Activated CD8-positive, alpha-beta memory T cell treated with anti-CD3 and anti-CD28 coated beads, Interleukin-2, amount 10 ng/mL, durations not matched to agents 7 days and 5 days (primary cell): ENCODE measurements at places on chromosomes 6 and 20. TPM values are rescaled to one million over a fixed set of nuclear protein-coding genes. Genes with fewer than 3 reads are reported as not detected.

- H3K27ac ChIP-seq: no peak overlapping the region
- H3K4me1 ChIP-seq: peaks cover 17% of the 10 kb centered on the region
- DNase-seq: no peak
- peaks cover 4% of the 10 kb centered on the region for H3K36me3 ChIP-seq
Observed at GRCh38 chr20:2796011-2796660, 4.3 kb downstream of the CPXM1 start.

DNA sequence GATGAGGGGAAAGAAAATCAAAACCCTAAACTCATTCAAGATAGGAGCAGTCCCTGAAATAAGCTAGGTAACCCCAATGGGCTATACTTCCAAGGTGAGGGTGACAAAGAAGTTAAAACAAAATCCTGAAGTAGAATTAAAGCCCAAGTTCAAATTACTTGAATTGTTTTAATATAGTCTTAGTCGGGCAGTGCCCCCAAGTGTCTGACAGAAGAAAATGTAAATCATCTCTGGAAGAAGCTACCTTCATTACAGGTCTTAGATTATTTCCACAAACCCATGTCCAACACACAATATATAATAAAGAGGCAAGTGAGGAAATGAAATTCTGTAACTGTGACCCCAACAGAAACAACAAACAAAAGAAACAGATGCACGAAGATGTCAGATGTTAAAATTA lies 36.8 kb upstream of the L3MBTL3 start:
- no peak overlapping the region for H3K27ac ChIP-seq
- no peaks in the 10 kb centered on the region for H3K4me1 ChIP-seq
- H3K4me3 ChIP-seq: no peak overlapping the region
- H3K36me3 ChIP-seq: peaks cover 2% of the 10 kb centered on the region
- peaks cover 3% of the 10 kb centered on the region for H3K27me3 ChIP-seq

GRCh38 chr6:7974938-7975763 lies 64.6 kb upstream of the TXNDC5 start:
- H3K36me3 ChIP-seq: no peaks in the 10 kb centered on the region
- no peak for DNase-seq
- H3K27ac ChIP-seq: no peak overlapping the region

GRCh38 chr6:167796192-167796981 lies 30.3 kb upstream of the AFDN start:
- DNase-seq: no peak
- peaks cover 62% of the 10 kb centered on the region for H3K27me3 ChIP-seq
- no peaks in the 10 kb centered on the region for H3K36me3 ChIP-seq
- no peak overlapping the region for H3K27ac ChIP-seq

DNA sequence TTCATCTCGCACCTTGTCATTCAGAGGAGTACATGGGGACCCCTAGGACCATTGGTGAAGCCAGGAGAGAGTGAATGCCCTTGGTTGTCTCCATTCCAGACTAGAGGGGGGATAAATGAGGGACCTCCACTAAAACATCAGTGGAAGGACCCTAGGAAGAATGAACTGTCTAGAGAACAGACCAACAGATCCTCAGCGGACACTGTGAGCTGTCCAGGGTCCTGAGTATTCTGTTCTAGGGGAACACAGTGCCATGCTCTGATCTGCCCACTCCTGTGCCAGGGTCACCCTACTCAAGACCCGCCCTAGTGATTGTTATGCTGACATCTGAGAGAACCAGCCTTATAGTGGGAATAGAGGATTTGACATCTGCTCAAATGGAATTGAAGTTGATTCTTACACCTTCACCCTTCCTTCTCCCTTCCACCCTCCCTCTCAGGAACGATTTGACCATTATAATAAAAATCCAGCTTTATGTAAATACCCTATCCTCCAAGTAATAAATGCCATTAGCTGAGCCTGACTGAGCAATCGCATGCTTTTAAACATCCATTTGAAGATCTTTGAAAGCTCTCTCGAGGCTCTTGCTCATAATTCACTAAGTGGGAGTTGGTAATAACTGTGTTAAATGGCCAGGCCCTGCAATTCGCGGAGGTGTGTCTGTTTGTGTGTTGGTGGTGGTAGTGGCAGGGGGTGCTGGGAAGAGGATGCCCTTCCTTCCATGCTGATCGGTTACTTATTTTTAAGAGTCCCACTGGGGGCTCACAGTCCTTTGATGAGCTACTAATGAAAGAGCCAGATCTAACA lies 43.6 kb upstream of the SLC32A1 start:
- H3K4me3 ChIP-seq: no peak overlapping the region
- peak; percentile 50 for DNase-seq
- no peaks in the 10 kb centered on the region for H3K4me1 ChIP-seq
- H3K27ac ChIP-seq: no peak overlapping the region

DNA sequence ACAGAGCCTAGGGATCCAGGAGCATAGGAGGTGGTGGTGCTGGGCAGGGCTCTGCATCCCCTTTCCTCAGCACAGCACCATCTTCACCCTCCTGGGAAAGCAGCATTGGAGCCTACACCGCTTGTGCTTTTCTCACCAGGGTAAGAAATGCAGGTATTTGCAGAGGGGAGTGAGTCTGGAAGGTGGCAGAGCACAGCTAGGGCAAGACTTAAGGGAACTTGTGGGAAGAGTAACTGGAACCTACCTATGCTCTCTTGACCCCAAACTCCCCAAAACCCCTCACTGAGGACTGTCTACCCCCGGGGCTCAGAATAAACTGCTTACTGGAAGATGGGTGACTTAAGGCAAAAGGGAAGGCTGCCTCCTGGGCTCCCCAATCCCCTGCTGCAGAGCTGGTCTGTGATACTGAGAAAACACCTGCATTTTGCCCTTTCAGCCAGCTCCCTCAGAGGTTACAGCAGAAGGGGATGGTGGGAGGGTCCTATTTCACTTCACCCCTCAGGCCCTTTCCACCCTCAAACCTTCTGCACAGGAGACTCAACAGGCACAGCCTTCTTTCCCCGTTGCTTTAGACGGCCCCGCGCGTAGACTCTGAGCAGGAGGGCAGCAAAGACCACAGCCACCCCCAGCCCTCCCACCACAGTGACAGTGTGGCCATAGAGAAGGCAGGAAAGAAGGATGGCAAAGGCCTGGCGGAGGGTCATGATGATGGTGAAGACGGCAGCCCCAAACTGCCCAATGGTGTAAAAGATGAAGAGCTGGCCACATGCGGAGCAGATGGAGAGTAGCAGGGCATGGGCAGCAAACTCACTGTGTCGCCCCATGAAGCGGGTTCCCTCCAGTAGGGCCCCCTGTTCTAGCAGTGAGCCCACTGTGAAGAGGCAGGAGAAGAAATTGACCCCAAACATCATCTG lies 2.9 kb downstream of the SLC35B2 start:
- H3K27me3 ChIP-seq: no peaks in the 10 kb centered on the region
- H3K36me3 ChIP-seq: peaks cover 58% of the 10 kb centered on the region
- no peak overlapping the region for H3K4me3 ChIP-seq
- DNase-seq: no peak
- peaks cover 80% of the 10 kb centered on the region for H3K4me1 ChIP-seq
- peak overlapping the region; percentile 73 for H3K27ac ChIP-seq

DNA sequence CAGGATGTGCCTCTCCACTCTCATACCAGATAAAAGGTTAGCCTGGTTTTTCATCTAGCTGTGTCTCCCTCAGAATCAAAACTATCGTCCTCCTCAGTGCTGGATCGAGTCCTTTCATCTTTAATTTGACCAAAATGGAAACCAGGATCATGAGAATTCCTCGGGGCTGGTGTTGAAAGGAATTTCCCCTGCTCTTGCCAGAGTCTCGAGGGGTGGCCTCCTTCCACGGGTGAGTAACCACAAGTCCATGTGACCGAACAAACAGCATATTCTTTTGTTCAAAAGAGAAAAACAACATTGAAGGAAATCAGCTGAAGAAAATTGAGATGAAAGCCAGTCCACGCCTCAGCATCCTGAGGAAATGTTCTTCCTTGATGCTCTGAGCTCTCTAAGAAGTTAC lies 165.9 kb upstream of the CDYL start:
- no peak for DNase-seq
- no peak overlapping the region for H3K27ac ChIP-seq
- H3K36me3 ChIP-seq: no peaks in the 10 kb centered on the region
- peaks cover 12% of the 10 kb centered on the region for H3K27me3 ChIP-seq
- H3K4me1 ChIP-seq: peaks cover 5% of the 10 kb centered on the region

GRCh38 chr6:98179606-98180005 lies 654.8 kb upstream of the POU3F2 start:
- H3K4me1 ChIP-seq: no peaks in the 10 kb centered on the region
- no peak overlapping the region for H3K4me3 ChIP-seq
- H3K27ac ChIP-seq: no peak overlapping the region
- DNase-seq: no peak

DNA sequence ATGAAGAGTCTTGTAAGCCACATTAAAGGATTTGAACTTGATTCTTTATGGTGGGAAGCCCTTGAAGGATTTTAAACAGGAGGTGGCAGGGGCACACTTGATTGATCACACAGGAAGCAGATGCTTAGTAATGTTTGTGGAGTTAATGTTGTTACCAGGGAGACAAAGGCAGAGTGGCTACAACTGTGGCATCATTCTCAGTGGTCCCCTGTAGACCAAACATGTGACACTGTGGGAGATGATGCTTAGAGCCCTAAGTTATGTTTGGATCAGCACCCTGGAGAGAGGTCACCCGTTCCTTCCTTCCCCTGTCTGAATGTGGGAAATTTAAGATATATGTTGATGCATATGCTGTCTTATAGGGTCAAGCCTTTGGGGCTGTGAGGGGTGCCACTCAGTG lies 53.2 kb downstream of the EIF2S2 start:
- no peaks in the 10 kb centered on the region for H3K27me3 ChIP-seq
- H3K4me1 ChIP-seq: peaks cover 41% of the 10 kb centered on the region
- H3K36me3 ChIP-seq: no peaks in the 10 kb centered on the region
- no peak overlapping the region for H3K27ac ChIP-seq
- H3K4me3 ChIP-seq: no peak overlapping the region
- no peak for DNase-seq

GRCh38 chr6:148746363-148747144 lies at the start of gene UST:
Gene UST (plus strand): TSS chr6:148747030. CDS start chr6:148747431, 401 bp downstream.
- peaks cover 30% of the 10 kb centered on the region for H3K4me1 ChIP-seq
- DNase-seq: peak; percentile 77
- peak within 1 kb of the TSS; percentile 88 for H3K4me3 ChIP-seq
- peak within 1 kb of the TSS; percentile 71 for H3K27ac ChIP-seq

GRCh38 chr20:4542270-4542669 lies 179.4 kb upstream of the PRND start:
- H3K4me1 ChIP-seq: no peaks in the 10 kb centered on the region
- peaks cover 52% of the 10 kb centered on the region for H3K27me3 ChIP-seq
- DNase-seq: no peak
- no peaks in the 10 kb centered on the region for H3K36me3 ChIP-seq
- H3K4me3 ChIP-seq: no peak overlapping the region

DNA sequence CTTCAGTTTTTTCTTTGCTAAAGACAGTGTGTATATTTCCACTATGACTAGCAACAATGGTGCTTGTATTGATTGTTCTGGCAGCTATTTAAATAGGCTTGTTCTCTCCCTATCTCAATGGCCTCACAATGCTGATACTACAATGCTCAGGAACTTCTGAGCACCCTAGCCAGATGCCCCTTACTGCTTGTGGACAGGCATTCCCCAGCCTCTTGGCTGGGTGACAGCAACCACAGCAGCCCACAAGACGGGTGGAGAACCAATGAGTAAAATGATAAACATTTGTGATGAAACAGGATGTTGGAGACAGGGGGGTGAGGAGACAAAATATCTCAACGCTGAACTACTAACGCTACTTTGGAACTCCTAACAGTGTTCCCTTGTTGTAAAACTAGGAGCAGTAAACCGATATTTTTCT lies 42.3 kb downstream of the HIVEP2 start:
- DNase-seq: peak; percentile 89
- peak overlapping the region; percentile 95 for H3K27ac ChIP-seq
- H3K4me1 ChIP-seq: peaks cover 56% of the 10 kb centered on the region
- H3K27me3 ChIP-seq: no peaks in the 10 kb centered on the region

GRCh38 chr6:170429450-170429849 lies 122.9 kb downstream of the FAM120B start:
- DNase-seq: no peak
- H3K27me3 ChIP-seq: peaks cover 53% of the 10 kb centered on the region
- no peaks in the 10 kb centered on the region for H3K36me3 ChIP-seq
- no peak overlapping the region for H3K4me3 ChIP-seq

DNA sequence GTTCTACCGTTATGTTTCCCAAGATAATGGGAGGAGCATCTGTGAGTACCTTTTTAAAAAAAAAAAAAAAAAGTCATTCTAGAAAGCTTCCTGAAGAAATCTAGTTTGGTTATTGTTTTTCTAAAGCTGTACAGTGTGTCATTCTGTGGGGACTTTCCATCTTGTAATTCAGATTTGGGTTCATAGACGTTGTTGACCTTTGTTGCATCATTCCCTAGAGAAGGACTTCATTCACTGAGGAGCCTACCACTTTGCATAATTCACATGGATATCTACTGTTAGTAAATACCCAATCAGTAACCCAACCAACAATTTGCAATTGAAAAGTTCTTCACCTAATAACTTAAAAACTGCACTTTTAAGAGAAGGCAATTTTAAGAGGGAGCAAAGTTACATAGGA lies 60.1 kb downstream of the RPP40 start:
- no peak for DNase-seq
- no peaks in the 10 kb centered on the region for H3K27me3 ChIP-seq
- no peak overlapping the region for H3K4me3 ChIP-seq
- no peak overlapping the region for H3K27ac ChIP-seq
- H3K36me3 ChIP-seq: peaks cover 6% of the 10 kb centered on the region

DNA sequence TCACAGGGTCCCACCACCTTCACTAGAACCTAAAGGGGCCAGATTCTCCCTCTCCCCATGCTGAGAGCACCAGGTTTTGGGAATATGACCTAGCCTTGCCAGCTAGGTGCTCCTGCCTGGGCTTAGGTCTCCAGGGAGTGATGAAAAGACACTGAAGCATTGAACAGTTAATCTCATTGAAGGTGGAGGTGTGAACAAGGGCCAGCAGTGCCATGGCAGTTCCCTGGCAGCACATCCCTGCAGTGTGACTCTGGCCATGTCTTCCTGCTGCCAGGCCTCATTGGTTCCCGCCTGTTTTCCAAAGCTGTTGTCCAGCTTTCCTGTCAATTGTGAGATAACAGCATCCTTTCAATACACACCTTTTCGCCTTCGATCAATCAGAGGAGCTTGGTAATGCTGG lies 10.9 kb downstream of the PPIL6 start:
- peaks cover 1% of the 10 kb centered on the region for H3K4me1 ChIP-seq
- DNase-seq: no peak
- no peak overlapping the region for H3K4me3 ChIP-seq
- H3K36me3 ChIP-seq: no peaks in the 10 kb centered on the region

GRCh38 chr6:73108949-73109348 lies 116.3 kb downstream of the KHDC1L start:
- H3K27me3 ChIP-seq: no peaks in the 10 kb centered on the region
- H3K36me3 ChIP-seq: peaks cover 1% of the 10 kb centered on the region
- no peak overlapping the region for H3K4me3 ChIP-seq
- H3K27ac ChIP-seq: no peak overlapping the region
- no peaks in the 10 kb centered on the region for H3K4me1 ChIP-seq

GRCh38 chr20:63309261-63310071 lies 16.5 kb downstream of the COL20A1 start:
- H3K27me3 ChIP-seq: no peaks in the 10 kb centered on the region
- no peak overlapping the region for H3K27ac ChIP-seq
- peak; percentile 43 for DNase-seq
- H3K4me1 ChIP-seq: no peaks in the 10 kb centered on the region

DZANK1 gene
- 2.0 TPM for total RNA-seq

CRISP3 gene
- total RNA-seq: not detected

CCDC170 gene
- not detected for total RNA-seq

LTA gene
- 70.0 TPM for total RNA-seq

HLA-DQA1 gene
- total RNA-seq: 143 TPM

SLC17A3 gene
- total RNA-seq: 0.26 TPM

XKR7 gene
- total RNA-seq: not detected

MOG gene
- total RNA-seq: not detected

LGSN gene
- total RNA-seq: 0.09 TPM
